ENCODE measurements at places on chromosomes 4 and X. TPM values are rescaled to one million over a fixed set of nuclear protein-coding genes. Genes with fewer than 3 reads are reported as not detected.

Gene PHF8
- total RNA-seq: 15.7 TPM

Gene DUSP9
- under 0.01 TPM for total RNA-seq

Gene NHSL2
- total RNA-seq: 19.8 TPM

Gene IL13RA1
- 65.7 TPM for total RNA-seq

Gene ZNF630
- total RNA-seq: 2.0 TPM

Gene C4orf51
- total RNA-seq: not detected

Gene TENM3
- 13.2 TPM for total RNA-seq

Gene DIPK2B
- total RNA-seq: 0.15 TPM

Gene NPFFR2
- not detected for total RNA-seq

Gene RTL3
- total RNA-seq: 0.29 TPM

Gene HAND2
- 0.58 TPM for total RNA-seq

Gene UGT2A1
- total RNA-seq: not detected

Gene DCHS2
- not detected for total RNA-seq

Gene STK26
- 3.3 TPM for total RNA-seq

Gene GRIPAP1
- 20.5 TPM for total RNA-seq

Gene CENPVL2
- not detected for total RNA-seq

Gene CLNK
- not detected for total RNA-seq

Gene MAGEA11
- total RNA-seq: under 0.01 TPM

Gene ADGRL3
- total RNA-seq: not detected

Gene SHISA3
- total RNA-seq: 0.17 TPM

Gene LRP2BP
- total RNA-seq: 0.44 TPM

Gene UNC5C
- total RNA-seq: 2.5 TPM

Gene ETDA
- total RNA-seq: not detected

Gene FRAS1
- total RNA-seq: 0.15 TPM

Gene EGF
- total RNA-seq: 1.0 TPM

Gene GDPD2
- not detected for total RNA-seq

Gene SSR4
- 119 TPM for total RNA-seq

Gene KCNE5
- 0.66 TPM for total RNA-seq

Gene SASH3
- not detected for total RNA-seq

Gene CFAP299
- total RNA-seq: 8.1 TPM

Gene METTL14
- total RNA-seq: 23.3 TPM

Gene TMEM187
- 6.8 TPM for total RNA-seq

Gene SPARCL1
- total RNA-seq: 1.2 TPM

Gene SHROOM2
- under 0.01 TPM for total RNA-seq

Gene HTN3
- total RNA-seq: not detected

Gene ATP11C
- total RNA-seq: 70.1 TPM

Gene PRKG2
- 23.3 TPM for total RNA-seq

Gene CDX4
- not detected for total RNA-seq

Gene ARR3
- total RNA-seq: not detected

Gene TMSB15A
- total RNA-seq: 10.2 TPM

Gene SLC25A43
- total RNA-seq: 35.1 TPM

Gene C4orf50
- total RNA-seq: not detected

Gene GRID2
- total RNA-seq: not detected

Gene ADGRA3
- total RNA-seq: 20.7 TPM

Gene STATH
- total RNA-seq: not detected

Gene LAS1L
- 14.9 TPM for total RNA-seq

Gene HELT
- total RNA-seq: not detected

Gene REPS2
- total RNA-seq: 0.99 TPM

Gene SHROOM4
- 0.44 TPM for total RNA-seq

Gene LIMCH1
- 0.83 TPM for total RNA-seq

Gene SLC34A2
- not detected for total RNA-seq
